ENCODE measurements at places on chromosomes 6 and 20. TPM values are rescaled to one million over a fixed set of nuclear protein-coding genes. Genes with fewer than 3 reads are reported as not detected.

The GMPR gene
- 10.9 TPM for total RNA-seq

The TNNC2 gene
- 0.13 TPM for total RNA-seq

The DST gene
- total RNA-seq = 179 TPM

The ZBP1 gene
- total RNA-seq = not detected

The SAYSD1 gene
- 8.0 TPM for total RNA-seq

The CBFA2T2 gene
- 2.6 TPM for total RNA-seq

The MAK gene
- total RNA-seq = not detected

The MUC22 gene
- total RNA-seq = not detected

The PAK5 gene
- under 0.01 TPM for total RNA-seq

The CD109 gene
- total RNA-seq = 9.2 TPM

The KPNA5 gene
- 9.9 TPM for total RNA-seq

The NEURL2 gene
- 2.3 TPM for total RNA-seq

The MACROD2 gene
- 0.25 TPM for total RNA-seq

The CRISP3 gene
- total RNA-seq = not detected

The RIMS1 gene
- 21.2 TPM for total RNA-seq

The RIMS4 gene
- not detected for total RNA-seq

The SLC4A11 gene
- 26.0 TPM for total RNA-seq

The SLPI gene
- total RNA-seq = 0.39 TPM

The ADGRB3 gene
- total RNA-seq = not detected

The KIZ gene
- 3.7 TPM for total RNA-seq

The TAF11 gene
- 27.3 TPM for total RNA-seq

DNA sequence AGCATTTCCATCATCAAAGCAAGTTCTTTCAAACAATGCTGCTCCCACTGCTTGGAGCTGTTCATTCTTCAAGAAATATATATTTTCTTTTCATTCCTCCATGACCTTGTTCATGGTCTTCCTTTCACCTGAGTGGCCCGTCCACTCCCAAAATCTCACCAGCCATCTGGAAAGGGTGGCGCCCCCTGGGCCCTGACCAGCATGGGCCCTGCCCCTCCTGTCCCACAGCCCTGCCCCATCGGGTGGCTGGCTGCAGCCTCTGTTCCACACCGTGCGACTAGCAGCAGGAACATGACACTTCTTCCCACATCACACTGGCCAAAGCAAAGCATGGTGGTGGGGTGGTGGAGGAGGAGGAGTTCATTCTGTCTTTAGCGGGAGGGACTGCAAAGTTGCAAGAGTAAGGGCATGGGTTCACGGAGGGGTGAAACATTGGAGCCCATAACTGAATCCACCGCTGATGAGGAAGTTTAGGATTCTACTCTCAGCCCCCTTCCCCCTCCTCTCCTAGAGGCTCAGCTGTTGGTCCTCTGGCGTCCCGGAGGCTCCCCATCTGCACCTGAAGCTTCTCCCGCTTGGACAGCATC is 195.2 kb upstream of the SLC24A3 start:
- no peak for DNase-seq

GRCh38 chr6:33700391-33701050 is 11.0 kb downstream of the UQCC2 start:
- no peak for DNase-seq

- no peak for DNase-seq
These were observed 8.8 kb upstream of the NHSL1 start for GRCh38 chr6:138507977-138508675.

- no peak for DNase-seq
These were observed 31.8 kb downstream of the TREML1 start for GRCh38 chr6:41122373-41122772.

DNA sequence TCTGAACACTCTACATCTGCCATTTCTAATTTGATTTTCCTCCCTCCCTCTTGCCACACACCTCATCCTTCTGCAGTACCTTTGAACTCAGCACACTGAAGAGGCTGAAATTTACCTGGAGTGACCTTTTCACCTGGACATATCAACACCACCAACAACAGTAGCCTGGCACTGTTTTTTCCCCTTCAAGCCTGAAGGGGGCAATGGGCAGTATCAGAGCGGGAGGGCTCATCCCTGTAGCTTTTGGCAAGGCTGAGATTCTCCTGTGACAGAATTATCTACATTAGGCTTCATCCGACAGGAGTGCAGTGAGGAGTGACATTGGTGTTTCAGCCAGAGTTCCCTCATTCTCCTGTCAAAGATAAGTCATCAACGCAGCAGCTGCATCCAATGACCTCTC is 312.8 kb upstream of the SPTLC3 start:
- no peak for DNase-seq

GRCh38 chr20:58228484-58229197 is at the start of gene ANKRD60:
ANKRD60 (minus strand) TSS chr20:58228653; CDS start chr20:58228653, 0 bp downstream.
- DNase-seq = no peak

- no peak for DNase-seq
These were observed 82.3 kb downstream of the SYNE1 start for GRCh38 chr6:152554851-152555250.

- no peak for DNase-seq
These were observed 135.5 kb upstream of the LRFN2 start for GRCh38 chr6:40722553-40723258.

DNA sequence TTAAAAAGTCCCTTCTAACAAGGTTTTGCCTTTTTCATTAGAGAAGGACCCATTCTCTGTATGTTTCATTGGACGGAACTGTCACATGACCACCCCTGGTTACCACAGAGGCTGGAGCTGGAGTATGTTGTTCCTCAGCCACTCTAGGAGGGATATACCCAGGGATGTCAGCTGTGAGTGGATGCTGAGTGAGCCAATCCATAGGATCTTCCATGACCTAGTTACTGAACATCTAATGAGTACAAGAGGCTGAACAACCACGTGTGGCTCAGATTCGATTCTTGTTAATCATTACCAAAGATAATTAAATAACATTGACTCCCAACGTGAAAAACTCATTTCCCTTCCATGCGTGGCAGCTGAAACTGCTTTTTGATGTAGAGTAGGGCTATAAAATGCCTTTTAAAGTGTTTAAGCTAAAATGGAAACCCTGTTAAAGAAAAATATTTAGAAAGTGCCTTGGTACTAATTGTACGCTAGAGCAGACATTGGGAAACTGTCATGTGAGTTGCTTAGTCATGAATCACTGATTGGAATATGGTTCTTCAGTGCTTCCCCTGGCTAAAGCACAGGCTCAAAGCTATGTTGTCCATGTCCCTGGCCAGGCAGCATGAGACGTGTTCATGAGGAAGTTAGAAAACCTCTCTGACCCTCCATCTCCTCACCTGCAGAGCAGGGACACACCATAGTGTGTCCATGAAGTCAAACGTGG is 256.1 kb downstream of the ZNF217 start:
- no peak for DNase-seq

DNA sequence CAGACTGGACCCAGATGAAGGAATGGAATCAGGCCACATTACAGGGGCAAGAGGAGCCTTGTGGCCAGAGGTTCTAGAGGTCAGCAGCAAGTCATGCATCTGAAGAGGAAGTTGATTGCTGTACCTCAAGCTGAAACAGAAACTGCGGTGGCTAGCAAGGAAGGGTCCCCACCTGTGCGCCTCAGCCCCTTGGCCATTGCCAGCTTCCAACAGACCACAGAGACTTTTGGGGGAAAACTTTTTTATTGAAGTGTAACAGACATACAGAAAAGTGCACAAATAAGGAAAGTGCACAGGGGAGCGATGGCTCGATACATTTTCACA is 26.8 kb upstream of the SLC9A8 start:
- no peak for DNase-seq

- DNase-seq = no peak
These were observed 161.3 kb downstream of the THBS2 start for GRCh38 chr6:169092375-169092774.

DNA sequence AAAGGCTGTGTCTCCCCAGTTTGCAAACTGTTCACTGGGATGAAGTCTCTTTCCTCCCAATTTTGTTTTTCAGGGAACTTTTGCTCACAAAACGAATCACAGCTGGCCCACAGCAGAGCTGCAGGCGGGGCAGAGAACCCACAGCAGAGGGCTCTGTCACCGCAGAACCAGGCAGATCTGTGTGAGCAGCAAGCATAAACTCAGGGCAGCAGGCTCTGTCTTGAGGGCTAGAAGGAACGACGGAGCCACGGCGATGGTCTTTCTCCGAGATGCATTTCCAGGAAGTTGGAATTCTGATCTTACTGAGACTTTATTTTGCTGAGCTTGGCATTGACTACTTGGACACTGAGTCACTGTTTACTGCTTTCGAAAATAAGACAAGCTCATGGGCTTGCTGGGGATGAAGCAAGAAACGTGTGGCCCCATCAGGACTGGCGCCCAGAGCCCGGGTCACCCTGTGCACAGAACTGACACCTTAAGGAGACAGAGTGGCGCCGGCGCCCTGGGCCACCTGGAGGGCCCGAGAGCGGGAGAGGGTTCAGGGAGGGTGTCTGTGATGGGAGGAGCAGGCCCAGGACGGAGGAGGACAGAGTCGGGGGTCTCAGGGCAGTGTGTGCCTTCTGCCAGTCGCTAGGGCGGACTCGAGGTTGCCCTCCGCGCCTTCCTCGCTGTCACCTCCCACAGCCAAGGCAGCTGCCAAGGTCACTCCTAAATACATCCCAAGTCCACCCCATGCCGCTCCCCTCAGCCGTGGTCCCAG is 106.3 kb upstream of the NXT1 start:
- no peak for DNase-seq

DNA sequence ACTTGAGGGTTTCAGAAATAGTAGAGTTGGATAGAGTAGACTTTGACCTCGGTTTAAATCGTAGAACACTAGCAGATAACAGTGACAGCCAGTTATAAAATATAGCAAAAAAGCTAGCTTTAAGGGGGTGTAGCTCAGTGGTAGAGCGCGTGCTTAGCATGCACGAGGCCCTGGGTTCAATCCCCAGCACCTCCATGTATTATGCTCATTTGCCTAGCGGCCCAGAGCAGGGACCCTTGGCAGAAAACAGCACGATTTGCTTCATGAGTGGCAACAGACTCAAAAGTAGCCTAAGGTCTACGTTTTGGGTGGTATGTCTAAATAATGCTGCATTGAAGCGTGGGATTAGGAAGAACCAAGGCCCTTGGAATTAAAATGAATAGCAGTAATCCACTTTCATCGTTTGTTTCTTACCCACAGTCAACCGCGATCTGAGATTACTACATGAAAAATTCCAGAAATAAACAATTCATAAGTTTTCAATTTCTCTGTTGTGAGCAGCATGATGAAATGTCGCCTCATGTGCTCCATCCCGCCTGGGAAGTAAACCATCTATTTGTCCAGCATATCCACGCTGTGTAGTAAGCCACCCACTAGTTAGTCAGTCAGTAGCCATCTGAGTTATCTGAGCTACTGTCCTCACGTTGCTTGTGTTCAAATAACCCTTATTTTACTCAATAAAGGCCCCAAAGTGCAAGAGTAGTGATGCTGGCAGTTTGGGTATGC is 184.9 kb downstream of the GPX5 start:
- DNase-seq = no peak

DNA sequence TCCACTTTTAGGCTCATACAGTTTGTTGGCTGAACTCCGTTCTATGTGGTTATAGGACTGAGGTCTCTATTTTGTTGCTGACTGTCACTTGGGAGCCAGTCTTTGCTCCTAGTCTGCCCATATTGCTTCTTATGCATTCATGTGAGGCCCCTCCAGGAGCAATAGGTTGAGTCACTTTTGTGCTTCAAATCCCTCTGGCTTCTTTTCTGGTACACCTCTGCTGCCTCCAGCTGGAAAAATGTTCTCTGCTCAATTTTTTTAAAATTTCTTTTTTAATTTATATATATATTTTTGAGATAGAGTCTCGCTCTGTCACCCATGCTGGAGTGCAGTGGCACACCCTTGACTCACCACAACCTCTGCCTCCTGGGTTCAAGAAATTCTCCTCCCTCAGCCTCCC is 42.7 kb upstream of the NOX3 start:
- DNase-seq = no peak

- DNase-seq = no peak
These were observed 62.9 kb upstream of the ADGRG6 start for GRCh38 chr6:142238881-142239280.

DNA sequence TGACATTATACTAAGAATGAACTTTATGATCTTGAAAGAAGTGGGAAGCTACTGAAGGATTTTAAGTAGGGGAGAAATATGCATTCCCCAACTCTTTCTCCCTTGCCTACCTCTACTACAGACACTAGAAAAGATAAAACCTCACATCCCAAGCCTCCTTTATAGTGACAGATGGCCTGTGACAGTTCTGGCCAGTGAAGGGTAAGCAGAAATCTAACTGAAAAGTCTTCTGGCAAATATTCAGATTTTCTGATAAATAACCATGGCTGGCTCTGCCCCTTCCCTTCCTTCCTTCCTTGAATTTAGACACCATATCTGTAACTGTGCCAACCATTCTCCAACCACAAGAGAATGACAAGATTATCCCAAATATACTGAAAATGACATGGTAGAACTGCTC is 10.2 kb upstream of the BEND6 start:
- no peak for DNase-seq

GRCh38 chr6:130959951-130960350 is 103.1 kb downstream of the EPB41L2 start:
- no peak for DNase-seq

GRCh38 chr6:2221726-2222274 is 23.6 kb downstream of the GMDS start:
- no peak for DNase-seq

GRCh38 chr6:17525637-17526036 is 74.5 kb upstream of the FAM8A1 start:
- no peak for DNase-seq

- DNase-seq = no peak
These were observed 17.3 kb upstream of the IP6K3 start for GRCh38 chr6:33764036-33764435.

GRCh38 chr20:17570347-17571152 is 675 bp downstream of the DSTN start:
- DNase-seq = peak; percentile 56

DNA sequence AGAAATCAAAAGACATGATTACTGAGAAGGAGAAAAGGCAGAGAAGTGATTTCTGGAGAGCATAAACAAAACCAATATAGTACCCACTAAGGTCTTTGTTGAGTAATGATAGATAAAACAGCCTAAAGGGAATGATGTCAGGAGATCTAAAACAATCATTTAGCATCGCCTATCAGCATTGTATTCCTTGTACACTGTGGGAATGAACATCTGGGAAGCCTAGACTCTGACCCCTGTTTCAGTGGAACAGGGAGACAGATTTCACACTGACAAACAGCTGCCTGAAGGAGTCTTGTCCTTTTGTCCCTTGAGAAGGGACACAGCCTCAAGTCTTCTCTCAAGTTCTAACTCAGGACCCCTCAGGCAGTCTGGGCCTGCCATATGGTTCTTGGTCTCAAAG is 1.7 kb downstream of the ASIP start:
- no peak for DNase-seq

- DNase-seq = peak; percentile 71
These were observed 43.8 kb downstream of the CEP57L1 start for GRCh38 chr6:109139109-109139508.

GRCh38 chr6:113340371-113340770 is 516.8 kb upstream of the MARCKS start:
- no peak for DNase-seq

GRCh38 chr6:38244869-38245268 is 394.9 kb downstream of the BTBD9 start:
- no peak for DNase-seq

- DNase-seq = no peak
These were observed 1.2 kb downstream of the IP6K3 start for GRCh38 chr6:33745548-33745947.

GRCh38 chr20:33387177-33387576 is 14.1 kb downstream of the CDK5RAP1 start:
- DNase-seq = peak; percentile 46
